Activated T-helper 1 cell treated with Interleukin-2 at 50 U/mL for 16 hours (primary cell): ENCODE measurements at places on chromosomes 12 and 14.

- DNase-seq = no peak
Observed at GRCh38 chr14:32017587-32017986, 59.5 kb upstream of the ARHGAP5 start.

- DNase-seq = peak; percentile 36
Observed at GRCh38 chr14:57317248-57317833, 48.6 kb downstream of the AP5M1 start.

DNA sequence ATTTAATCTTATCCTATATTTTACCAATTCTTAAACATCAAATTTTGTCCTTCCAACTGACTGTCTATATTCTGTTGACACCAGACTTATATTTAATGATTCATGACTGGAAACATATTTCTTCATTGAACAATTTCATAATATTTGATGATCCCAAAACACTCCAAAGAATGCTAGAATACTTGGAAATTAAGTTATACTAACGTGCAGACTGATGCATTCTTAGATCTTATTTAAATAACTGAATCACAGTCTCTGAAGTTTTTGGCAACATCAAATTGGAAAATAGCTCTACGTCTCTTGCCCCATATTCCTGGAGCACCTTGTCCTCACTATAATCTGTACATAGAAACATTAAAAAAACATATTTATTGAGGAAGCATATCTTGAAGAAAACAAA, 127.4 kb downstream of the HMGA2 start:
- no peak for DNase-seq

GRCh38 chr14:79475887-79476532, 735.3 kb downstream of the DIO2 start:
- no peak for DNase-seq

- DNase-seq = no peak
Observed at GRCh38 chr12:65637774-65638173, 186.5 kb upstream of the HMGA2 start.

- DNase-seq = no peak
Observed at GRCh38 chr12:91272461-91273063, 89.9 kb upstream of the DCN start.

- no peak for DNase-seq
Observed at GRCh38 chr14:68539789-68540188, 253.1 kb downstream of the ZFP36L1 start.

GRCh38 chr14:55133416-55133815, 4.4 kb downstream of the LGALS3 start:
- DNase-seq = no peak

DNA sequence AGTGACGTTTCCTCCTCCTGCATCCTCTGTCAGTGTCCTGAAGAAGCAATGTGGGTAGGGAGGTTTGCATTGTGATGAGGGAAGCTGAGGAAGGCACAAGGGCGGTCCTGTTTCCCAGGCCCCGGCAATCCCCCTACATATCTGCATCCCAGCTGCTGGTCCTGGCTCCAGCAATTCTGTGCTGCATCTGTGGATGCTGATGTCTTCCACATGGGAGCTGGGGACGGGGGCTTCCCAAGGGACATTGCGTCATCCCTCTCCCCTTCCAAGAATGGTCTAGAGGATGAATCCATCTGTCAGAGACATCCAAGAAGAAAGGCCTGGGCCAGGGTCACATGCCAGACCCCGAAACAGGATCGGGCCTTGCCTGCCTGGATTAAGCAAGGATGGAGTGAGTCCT, 52.1 kb downstream of the TSPAN11 start:
- DNase-seq = no peak

- no peak for DNase-seq
Observed at GRCh38 chr12:42585841-42586216, 3.7 kb downstream of the PRICKLE1 start.

DNA sequence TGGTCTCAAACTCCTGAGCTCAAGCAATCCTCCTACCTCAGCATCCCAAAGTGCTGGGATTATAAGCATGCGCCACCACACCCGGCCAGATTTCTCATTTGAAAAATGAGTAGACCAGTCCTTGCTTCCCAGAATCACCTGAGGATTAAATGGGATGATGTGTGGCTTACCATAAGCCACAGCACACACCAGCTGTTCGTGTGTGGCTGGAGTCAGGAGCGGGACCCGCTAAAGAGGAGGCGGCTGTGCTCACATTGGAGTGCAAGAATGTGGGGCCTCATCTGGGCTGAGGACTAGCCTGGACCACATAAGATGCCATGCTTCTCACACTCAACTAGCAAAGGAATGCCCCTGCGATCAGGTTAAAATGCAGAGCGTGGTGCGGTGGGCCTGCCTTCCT, 6.7 kb upstream of the ALDH2 start:
- no peak for DNase-seq

DNA sequence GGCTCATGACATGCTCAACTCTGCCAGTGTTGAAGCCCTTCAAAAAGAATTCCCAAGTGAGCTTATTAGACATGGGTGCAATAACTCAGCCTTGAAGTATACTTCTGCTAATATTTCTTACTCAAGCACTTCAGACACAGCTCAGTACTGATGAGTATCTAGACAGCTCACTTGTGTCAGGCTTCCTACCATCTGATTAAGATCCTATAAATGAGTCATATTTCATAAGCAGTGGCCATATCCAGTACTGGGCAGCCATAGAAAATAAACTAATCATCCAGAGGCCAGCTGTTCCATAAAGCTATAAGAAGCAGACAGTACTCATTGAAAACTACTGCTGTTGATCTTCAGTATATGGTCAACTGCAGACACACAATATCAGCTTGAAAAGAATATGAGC, 12.9 kb downstream of the FSCB start:
- DNase-seq = no peak

GRCh38 chr12:82682326-82682725, 4.4 kb upstream of the TMTC2 start:
- DNase-seq = no peak

GRCh38 chr12:51171884-51172514, 936 bp downstream of the TFCP2 start:
- no peak for DNase-seq

DNA sequence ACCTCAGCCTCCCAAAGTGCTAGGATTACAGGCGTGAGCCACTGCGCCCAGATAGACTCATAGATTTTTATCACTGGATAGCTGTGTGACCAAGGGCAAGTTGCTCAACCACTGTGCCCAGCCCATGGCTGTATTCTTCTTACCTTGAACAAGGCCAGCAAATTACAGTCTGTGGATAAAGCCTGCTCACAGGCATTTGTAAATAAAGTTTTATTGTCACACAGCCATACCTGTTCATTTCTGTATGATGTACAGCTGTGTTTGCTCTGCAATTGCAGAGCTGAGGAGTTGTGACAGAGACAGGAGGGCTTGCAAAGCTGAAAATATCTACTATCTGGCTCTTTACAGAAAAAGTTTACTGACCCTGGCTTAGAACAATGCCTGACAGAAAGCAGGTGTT, 35.2 kb upstream of the LHX5 start:
- no peak for DNase-seq

GRCh38 chr14:32633224-32633859, 304.2 kb downstream of the AKAP6 start:
- DNase-seq = no peak
